ENCODE measurements at places on chromosomes 4 and X.

- H3K4me1 ChIP-seq: peaks cover 23% of the 10 kb centered on the region
- H3K27ac ChIP-seq: no peak overlapping the region
- H3K27me3 ChIP-seq: peaks cover 7% of the 10 kb centered on the region
- H3K4me3 ChIP-seq: no peak overlapping the region
- H3K36me3 ChIP-seq: no peaks in the 10 kb centered on the region
Measured at GRCh38 chr4:40722576-40723161, 27.1 kb upstream of the NSUN7 start.

GRCh38 chr4:186946136-186946535 lies 222.5 kb upstream of the FAT1 start:
- H3K4me3 ChIP-seq: no peak overlapping the region
- no peak for DNase-seq
- H3K36me3 ChIP-seq: no peaks in the 10 kb centered on the region
- H3K27ac ChIP-seq: no peak overlapping the region
- H3K4me1 ChIP-seq: no peaks in the 10 kb centered on the region

DNA sequence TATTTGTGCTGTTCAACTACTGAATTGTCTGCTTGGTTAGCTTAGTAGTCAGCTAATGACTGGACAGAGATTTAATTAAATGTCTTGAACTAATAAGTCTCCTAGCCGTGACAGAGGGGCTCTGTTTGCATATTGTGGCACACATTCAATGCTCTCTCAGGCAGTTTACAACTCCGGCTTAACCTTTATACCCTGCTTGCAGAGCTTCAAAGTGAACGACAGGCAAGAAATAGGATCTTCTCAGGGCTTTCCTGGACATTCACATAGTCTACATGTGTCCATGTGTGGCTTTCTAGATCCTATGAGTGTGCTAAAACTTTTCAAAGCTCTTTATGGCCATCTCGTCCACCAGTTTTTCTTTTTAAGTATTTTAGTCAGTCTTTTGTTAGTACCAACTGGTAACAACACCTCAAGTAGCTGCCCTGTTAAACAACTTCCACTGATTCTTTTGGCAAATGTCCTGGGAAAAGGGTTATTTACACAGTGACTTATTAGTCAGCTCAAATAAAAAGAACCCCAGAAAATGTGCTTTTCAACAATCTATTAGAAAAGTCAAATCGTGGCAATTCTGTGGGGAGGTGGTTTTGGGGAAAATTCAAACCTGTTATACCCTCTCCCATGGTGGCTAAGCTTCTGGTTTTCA lies 28.6 kb downstream of the OR13H1 start:
- no peaks in the 10 kb centered on the region for H3K36me3 ChIP-seq
- no peak overlapping the region for H3K4me3 ChIP-seq
- no peaks in the 10 kb centered on the region for H3K4me1 ChIP-seq
- no peak overlapping the region for H3K27ac ChIP-seq
- no peak for DNase-seq

DNA sequence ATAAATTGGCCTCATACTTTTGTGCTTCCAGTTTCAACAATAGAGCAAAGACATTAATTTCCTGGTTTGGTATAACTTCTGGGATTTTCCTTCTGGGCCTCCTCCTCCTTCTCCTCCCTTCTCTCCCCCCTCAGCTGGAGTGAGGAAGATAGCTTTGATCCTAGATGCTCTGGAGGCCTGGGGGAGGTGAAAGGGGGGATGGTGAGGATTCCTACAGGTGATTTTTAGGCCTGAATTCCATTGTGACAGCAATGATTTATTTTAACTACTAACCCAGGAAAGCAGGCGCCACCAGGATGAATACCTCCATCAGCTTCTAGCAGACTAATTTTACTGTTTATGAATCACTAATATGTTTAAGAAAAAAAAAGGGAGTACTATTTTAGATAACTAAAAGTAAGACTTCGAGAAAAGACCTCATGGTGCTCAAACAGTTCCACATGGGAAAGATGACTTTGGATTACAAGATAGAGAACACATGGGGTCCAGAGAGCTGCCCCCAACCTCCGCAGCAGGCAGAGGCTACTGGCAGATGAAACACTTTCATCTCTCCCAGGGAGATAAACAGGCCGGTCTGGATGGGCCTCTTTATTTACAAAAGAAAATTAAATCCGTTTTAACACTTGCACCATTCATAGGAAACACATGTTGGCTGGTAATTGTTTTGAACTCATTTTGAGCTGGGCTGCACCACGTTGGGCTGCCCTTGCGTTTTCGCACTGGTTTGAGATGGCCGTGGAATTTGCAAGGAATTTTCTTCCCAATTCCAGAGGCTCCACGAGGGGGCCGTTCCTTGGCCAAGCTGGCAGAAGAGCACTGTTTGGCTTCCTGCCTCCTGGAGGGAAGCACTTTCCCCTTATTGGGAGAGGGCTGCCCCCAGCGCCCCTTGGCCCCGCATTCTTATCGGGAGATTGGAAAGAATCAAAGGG lies 125.1 kb upstream of the STX18 start:
- H3K4me3 ChIP-seq: no peak overlapping the region
- H3K4me1 ChIP-seq: no peaks in the 10 kb centered on the region
- H3K27ac ChIP-seq: no peak overlapping the region
- no peak for DNase-seq
- H3K36me3 ChIP-seq: no peaks in the 10 kb centered on the region
- no peaks in the 10 kb centered on the region for H3K27me3 ChIP-seq

GRCh38 chr4:3657902-3658529 lies 108.2 kb upstream of the ADRA2C start:
- H3K36me3 ChIP-seq: no peaks in the 10 kb centered on the region
- no peaks in the 10 kb centered on the region for H3K27me3 ChIP-seq
- H3K4me1 ChIP-seq: no peaks in the 10 kb centered on the region
- H3K4me3 ChIP-seq: no peak overlapping the region

DNA sequence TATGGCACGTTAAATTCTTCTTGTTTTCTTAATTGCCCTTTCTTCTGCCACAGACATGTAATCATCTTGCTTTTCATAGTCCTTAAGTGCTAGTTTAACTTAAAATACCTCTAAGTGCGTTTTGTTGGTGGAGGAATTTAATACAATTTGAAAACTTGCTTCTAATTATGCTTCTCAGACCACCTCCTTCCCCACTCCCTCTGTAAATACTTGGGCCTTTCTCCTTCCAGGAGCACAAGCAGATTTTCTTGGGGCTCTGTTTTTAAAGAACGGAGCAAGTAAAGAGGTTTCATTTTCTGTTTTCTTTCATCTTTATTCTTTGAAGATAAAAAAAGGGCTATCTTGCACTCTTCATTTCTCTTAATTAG lies 559 bp upstream of the PCDH18 start:
- H3K36me3 ChIP-seq: no peaks in the 10 kb centered on the region
- H3K4me1 ChIP-seq: peaks cover 2% of the 10 kb centered on the region
- H3K27me3 ChIP-seq: peaks cover 2% of the 10 kb centered on the region
- DNase-seq: no peak
- H3K27ac ChIP-seq: no peak overlapping the region

DNA sequence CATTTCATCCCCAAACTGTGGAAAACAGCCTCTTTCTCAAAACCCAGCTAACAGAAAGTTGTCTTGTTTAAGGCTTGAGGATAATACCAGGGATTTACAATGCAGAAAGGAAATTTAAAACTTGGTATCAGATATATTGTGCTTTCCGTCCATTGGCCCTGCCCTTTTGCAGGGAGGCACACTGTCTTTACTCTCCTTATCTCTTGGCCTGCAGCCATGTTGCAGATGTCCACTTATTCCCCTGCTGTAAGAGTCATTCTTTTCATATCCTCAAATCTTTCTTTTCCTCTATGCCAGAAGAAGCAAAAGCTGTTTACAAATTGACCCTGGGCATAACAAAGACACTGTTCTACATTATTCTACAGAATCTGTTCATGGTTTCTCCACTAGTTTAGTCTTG lies 75.6 kb upstream of the DYNLT3 start:
- H3K4me3 ChIP-seq: no peak overlapping the region
- no peak overlapping the region for H3K27ac ChIP-seq
- no peaks in the 10 kb centered on the region for H3K36me3 ChIP-seq
- peaks cover 1% of the 10 kb centered on the region for H3K4me1 ChIP-seq

DNA sequence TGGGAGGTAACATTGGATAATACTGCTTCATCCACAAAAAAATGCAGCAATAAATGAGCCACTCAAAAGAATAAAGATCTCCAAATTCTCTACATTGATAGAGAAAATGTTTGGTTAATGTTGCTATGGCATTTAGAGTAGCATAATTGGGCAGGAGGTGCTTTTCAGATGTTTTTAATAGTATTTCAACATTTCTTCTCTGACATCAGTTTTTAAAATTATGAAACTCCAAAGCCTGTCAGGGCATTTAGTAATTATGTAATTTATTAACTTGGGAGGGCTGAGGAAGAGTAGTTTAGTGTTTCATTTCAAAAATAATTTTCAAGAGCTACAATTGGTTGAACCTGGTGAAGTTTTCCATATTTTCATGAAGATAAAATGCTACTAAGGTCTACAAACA lies 211.3 kb upstream of the INTU start:
- no peaks in the 10 kb centered on the region for H3K4me1 ChIP-seq
- H3K27me3 ChIP-seq: no peaks in the 10 kb centered on the region
- no peak for DNase-seq
- H3K4me3 ChIP-seq: no peak overlapping the region
- H3K36me3 ChIP-seq: no peaks in the 10 kb centered on the region

GRCh38 chr4:5640096-5640495 lies 68.3 kb downstream of the EVC2 start:
- no peak for DNase-seq
- no peak overlapping the region for H3K4me3 ChIP-seq
- no peaks in the 10 kb centered on the region for H3K36me3 ChIP-seq
- H3K4me1 ChIP-seq: no peaks in the 10 kb centered on the region
- no peaks in the 10 kb centered on the region for H3K27me3 ChIP-seq
